ENCODE measurements at places on chromosomes 13 and 19.

GRCh38 chr13:108306860-108307259 lies 37.3 kb downstream of the TNFSF13B start:
- no peak for DNase-seq

DNA sequence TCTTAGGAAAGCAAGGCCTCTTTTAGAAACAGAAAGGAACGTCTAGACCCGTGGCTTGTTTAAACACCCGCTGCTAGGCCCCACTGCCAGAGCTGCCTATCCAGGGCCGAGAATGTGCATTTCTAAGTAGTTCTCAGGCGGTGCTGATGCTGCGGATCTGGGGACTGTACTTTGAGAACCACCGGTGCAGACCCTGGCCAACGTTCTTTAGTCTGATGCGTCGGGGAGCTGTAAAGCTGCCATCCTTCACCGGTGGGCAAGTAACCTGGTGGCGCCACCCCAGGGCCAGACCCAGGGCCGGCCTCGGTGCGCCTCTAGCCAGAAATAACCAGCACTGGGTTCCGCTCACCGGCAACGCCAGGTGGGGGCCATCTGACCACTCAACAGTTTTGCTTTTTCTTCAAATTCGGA lies 47.1 kb downstream of the TGDS start:
- DNase-seq: peak; percentile 38

DNA sequence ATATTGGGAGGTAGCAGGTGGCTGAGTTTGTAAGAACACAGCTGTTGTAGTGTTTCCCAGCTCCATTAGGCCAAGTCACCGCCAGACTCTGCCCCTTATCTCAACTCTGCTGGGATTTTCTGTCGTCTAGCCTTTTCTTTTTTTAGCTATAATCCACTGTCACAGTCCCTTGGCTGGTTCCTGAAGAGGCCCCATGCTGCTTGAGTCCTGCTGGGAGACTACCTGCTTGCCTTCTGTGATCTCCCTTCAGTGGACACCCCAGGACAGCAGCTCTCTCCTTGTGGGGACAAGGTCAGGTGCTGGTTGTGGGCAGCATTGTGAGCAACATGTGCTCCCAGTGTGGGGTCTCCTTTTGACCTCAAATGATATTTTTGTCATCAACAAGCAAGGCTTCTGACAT lies 195.0 kb upstream of the ATXN8OS start:
- DNase-seq: no peak

DNA sequence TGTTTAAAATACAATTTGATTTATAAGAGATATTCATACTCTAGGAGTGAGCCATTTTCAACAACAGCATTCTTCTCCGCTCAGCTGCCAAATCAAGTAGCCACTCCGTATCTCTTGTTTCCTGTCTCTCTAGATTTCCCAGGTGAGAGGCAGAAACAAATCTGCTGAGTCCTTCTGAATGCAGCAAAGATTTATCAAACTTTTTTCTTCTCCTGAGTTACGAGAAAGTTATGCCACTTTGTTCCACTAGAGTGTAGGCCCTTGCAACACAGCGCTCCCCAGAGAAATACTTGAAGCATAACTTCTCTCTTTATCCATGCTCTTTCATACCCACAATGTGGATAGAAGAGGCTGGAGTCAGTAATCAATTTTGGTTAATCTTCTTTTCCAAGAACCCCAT lies 1960.8 kb downstream of the OLFM4 start:
- DNase-seq: no peak

DNA sequence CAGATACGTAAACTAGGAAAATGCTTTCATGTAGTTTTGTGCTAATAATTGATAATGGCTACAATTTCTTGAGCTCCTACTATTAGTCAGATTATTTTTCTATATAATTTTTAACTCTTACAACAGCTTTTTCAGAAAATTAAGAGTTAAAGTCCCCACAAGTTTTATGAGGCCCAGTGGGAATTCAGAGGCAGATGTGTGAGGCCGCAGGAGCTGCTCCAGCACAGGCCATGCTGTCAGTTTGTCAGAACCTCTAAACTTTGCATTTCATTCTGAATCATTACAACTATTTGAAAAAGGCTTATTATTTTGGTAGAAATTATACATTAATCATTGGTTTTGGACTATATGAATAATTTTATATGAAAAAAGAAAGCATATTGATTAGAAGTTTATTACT lies 370.8 kb downstream of the MYO16 start:
- no peak for DNase-seq

GRCh38 chr19:7547159-7547558 lies 11.6 kb downstream of the PNPLA6 start:
- no peak for DNase-seq

- DNase-seq: peak; percentile 12
Measured at GRCh38 chr19:3506384-3507340, 551 bp downstream of the FZR1 start.

- DNase-seq: peak; percentile 48
Measured at GRCh38 chr13:48304143-48304876, 759 bp downstream of the RB1 start.

DNA sequence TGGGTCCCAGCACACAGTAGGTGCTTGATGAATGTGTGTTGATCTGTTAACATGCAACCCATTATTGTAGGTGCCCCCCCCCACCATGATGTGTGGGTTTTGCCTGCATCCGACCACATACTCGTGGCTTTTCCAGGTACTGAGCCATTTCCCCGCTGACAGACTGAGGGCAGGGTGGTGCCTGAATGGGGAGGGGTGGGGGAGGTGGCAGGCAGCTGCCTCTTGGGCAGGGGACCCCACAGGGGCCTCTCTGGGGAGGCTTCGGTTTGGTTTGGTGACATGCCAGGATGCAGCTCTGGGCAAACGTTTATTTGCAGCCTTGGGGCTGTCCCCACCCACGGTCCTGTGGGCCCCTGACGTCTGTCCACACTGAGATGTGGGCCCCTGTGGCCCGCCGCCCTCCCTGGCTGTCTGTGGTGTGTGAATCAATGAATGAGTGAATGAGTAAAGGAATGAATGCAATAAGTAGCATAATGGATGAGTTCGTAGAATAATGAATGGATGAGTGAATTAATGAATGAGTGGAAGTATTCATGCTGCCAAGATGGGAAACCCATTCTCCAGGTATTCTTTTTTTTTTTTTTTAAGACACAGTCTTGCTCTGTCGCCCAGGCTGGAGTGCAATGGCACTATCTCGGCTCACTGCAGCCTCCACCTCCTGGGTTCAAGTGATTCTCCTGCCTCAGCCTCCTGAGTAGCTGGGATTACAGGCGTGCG lies 9.0 kb upstream of the JUND start:
- DNase-seq: no peak

- DNase-seq: no peak
Measured at GRCh38 chr13:67258482-67258881, 28.3 kb upstream of the PCDH9 start.

DNA sequence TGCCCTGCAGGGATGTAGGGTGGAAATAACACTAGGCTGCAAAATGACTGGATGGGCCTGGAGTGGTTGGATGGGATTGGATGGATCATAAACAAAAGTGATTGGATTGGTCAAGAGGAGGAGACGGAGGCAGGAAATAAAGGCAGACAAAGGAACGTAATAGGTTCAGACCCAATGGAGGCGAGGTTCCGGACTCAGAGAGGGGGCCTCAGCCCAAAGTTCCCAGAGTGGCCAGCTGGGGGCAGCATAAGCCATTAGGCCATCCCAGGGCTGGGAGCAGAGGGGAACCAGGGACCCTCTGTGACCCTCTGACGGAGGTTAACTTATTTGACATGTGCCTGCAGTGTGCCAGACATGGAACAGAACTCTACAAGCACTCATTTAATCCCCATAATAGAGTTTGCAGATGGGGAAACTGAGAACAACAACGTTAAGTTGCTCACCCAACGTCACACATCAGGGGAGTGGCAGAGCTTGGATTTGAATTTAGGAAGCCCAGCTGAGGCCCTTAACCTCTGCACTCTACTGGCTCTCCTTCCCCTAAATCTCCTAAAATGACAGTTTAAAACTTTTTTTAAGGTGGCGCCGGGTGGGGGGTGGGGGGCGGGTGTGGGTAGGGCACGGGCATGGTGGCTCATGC lies 15.3 kb upstream of the MAP1S start:
- DNase-seq: peak; percentile 19

- no peak for DNase-seq
Measured at GRCh38 chr19:5799247-5800241, 5.3 kb upstream of the NRTN start.

DNA sequence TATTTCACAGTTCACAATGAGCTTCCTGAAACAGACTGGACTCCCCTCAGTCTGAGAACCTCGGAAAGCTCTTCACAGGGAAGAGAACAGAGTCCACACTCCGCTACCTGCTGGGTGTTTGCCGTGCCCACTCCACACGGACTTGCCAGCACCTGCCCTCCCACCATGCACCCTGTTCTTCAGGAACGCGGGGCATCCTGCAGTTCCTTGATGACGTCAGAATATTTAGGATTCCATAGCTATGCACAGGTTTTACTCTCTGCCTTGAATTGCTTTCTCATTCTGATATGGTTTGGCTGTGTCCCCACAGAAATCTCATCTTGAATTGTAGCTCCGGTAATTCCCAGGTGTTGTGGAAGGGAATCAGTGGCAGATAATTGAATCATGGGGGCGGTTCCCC lies 74.4 kb upstream of the FARP1 start:
- DNase-seq: no peak

DNA sequence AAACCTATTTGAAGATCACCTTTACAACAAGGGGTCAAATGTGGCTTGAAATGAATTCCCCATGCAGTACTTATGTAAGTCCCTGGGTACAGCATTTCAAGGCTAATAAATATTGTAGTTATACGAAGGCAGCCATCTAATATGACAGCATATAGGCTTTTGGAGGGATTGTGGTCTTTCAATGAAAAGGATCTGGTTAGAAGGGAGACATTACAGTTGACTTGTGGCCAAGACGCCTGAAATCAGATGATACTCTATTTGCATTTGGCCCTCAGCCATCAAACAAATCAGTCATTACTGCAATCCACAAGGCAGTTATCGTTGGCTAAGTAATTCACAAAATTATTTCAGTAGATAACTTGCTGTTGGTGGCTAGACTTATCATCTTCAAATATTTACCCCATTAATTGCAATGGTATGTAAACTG lies 242.7 kb downstream of the DCLK1 start:
- no peak for DNase-seq

DNA sequence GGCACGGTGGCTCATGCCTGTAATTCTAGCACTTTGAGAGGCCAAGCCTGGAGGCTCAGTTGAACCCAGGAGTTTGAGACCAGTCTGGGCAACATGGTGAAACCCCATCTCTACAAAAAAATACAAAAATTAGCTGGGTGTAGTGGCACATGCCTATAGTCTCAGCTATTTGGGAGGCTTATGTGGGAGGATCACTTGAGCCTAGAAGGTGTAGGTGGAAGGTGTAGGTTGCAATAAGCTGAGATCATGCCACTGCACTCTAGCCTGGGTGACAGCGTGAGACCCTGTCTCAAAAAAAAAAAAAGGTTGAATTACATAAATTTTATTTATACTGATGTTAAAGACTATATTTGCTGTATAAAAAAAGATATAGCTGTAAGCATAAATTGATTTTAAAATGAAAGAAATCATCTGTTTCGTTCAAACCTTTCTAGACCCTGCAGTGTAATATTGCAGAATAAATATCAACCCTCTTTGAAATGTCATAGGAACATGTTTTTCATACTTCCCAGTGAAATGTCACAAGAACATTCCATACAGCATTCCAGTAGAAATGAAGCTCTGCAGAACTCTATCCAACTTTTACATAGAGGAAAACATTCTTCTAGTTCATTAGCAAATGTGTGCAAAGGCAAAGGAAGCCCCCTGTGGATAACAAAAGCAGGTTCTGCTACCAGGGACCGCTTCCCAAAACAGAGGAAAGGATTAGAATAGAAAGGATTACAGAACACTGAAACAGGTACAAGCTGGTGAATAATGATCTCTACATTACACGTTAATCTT lies 76.0 kb downstream of the CAB39L start:
- peak; percentile 72 for DNase-seq

- peak; percentile 43 for DNase-seq
Measured at GRCh38 chr19:8334458-8335342, 8.4 kb downstream of the KANK3 start.

DNA sequence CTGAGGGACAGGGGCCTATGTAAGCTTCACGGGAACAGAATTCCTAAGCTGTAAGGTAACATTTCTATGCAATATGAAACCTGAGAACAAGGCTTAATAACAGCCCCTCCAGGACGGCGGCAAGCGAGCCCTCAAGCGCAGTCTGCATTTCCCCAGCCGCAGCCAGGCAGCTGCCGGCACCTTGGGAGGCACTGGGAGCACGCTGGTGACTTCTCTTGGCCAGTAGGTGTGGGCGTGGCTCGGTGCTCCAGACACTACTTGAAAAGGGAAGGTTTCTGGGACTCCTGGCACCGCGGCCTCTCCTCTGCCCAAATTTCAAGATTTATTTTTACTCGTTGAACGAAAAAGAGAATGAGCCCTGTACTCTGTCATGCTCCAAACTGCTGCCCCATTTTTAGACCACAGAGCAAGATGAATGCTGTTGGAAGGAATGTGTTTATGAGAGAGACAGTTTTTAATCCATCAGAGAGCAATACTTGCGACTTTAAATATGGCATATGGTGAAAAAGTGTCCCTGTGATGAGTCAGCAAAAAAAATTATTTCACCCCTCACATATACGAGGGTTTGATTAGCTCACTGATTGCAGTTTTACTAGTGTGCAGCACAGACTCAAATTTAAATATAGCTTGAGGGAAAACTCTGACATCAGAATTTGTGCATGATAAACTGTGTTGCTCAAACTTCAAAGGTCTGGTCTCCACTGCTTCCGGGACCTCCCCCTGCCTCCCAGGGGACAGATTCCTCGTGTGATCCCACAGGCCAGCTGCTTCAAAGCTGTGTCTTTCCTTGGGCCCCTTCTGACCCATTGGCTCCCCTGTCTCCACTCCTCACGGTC lies 81.2 kb downstream of the COL4A2 start:
- DNase-seq: peak; percentile 95

- DNase-seq: no peak
Measured at GRCh38 chr19:5448374-5448773, 6.8 kb upstream of the ZNRF4 start.

DNA sequence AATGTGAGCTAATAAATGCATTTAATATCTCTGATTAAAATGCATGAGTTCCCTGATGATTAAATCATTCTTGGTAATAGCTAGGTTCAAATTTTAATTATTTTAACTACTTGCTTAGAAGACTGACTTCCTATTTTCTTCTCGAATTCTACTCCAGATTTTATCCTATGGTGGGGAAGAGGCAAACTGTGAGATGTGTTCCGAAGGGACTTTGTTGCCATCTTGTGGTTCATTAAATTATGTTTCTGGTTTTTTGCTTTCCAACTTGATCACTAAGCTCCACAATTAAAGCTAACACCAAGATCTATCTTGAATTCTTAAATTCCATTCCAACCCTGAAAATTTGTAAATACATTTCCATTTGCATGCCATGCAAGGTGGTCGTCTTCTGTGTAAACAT lies 538.4 kb upstream of the PCDH20 start:
- DNase-seq: peak; percentile 14

- no peak for DNase-seq
Measured at GRCh38 chr19:31423896-31424295, 74.7 kb upstream of the TSHZ3 start.

GRCh38 chr19:34314437-34315313 lies 50.3 kb upstream of the GPI start:
- peak; percentile 19 for DNase-seq

All from fibroblast of skin of back (primary cell).